Glutamatergic neuron (in vitro differentiated cells): ENCODE measurements at places on chromosomes 5 and 9. TPM values are rescaled to one million over a fixed set of nuclear protein-coding genes. Genes with fewer than 3 reads are reported as not detected.

DNA sequence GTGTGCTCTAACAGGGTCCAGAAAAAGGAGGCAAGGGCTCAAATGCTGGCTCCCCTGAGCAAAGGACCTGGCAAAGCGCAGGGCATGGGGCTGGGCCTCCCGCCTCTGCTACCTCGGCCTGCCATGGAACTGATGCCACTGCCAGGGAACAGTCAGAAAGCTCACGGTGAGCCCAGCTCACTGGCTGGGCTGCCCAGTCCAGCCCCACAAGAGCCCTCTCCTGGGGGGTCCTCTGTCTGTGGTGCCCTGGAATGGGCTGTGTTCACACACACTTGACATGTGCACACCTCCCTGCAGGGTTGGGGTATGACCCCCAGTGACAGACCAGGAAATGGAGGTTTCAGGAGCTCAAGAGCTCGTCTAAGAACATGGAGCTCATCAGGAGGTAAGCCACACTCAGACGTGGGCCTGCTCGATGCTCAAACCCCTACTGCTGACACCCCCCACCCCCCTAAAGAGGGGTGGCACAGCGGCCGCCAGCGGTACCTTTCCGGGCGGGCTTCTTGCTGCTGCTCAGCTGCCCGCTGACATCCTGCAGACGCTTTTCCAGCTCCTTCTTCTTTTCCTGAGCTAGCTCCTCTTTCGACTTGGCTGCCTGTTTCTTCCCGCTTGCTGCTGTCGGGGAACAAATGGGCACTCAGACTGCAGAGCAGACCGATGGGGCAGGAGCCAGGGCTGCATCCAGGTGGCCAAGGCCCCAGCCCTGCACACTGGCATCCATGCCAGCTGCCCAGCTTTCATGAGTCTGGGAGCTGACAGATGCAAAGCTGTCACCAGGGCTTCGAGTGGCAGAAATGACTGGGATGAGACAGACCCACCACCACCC, 9.1 kb downstream of the BRD3OS start:
- no peak overlapping the region for H3K27ac ChIP-seq
- H3K27me3 ChIP-seq: no peaks in the 10 kb centered on the region
- no peak for DNase-seq

DNA sequence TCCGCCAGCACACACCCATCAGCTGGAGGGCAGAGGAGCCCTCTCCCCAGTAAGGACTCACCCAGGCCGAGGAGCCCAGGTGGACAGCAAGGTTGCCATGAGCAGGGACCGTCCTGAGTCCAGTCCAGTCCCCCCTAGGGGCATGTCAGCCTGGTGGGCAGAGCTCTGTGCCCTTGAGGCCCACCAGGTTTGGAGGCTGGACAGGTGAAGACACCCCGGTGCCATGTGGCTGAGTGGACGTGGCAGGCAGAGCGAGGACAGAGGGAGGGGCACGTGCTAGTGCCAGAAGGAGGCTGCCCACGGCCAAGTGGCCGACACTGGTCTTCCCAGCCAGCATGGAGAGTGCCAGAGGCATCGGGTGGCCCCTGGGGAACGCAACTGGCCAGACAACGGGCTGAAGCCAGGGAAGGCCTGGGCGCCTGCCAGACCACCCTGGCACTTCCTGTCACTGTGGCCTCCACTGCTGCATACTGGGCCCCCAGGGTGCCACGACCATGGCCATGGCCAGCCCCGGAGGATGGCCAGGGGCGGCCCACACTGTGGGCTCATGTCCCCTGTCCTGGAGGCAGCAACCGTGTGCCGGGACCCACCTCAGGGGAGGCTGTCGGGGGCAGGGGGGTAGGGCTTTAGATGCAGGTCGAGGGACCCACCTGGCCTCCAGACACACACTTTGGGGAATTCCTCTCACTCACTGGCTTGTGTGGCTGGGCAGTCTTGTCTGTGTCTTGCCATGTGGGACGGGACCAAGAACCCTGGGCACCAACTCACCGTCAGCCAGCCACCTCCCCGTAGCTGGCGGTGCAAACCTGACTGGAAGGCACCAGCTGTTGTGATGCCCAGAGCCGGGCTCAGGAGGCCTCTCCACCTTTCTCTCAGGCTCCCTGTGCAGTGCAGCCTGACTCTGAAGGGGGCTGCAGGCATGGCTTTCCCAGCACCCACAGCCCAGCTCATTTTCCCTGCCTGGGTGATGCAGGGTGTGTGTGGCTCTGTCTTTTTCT, 42.3 kb upstream of the LPCAT1 start:
- H3K27me3 ChIP-seq: no peaks in the 10 kb centered on the region
- peaks cover 2% of the 10 kb centered on the region for H3K4me1 ChIP-seq
- H3K4me3 ChIP-seq: no peak overlapping the region
- no peak overlapping the region for H3K27ac ChIP-seq

GRCh38 chr5:169174923-169175322, 126.0 kb downstream of the SLIT3 start:
- no peaks in the 10 kb centered on the region for H3K36me3 ChIP-seq
- no peak for DNase-seq
- H3K27me3 ChIP-seq: peaks cover 3% of the 10 kb centered on the region
- peaks cover 2% of the 10 kb centered on the region for H3K4me1 ChIP-seq

The FREM1 gene
- 1.7 TPM for total RNA-seq

The EIF4E1B gene
- total RNA-seq: not detected

DNA sequence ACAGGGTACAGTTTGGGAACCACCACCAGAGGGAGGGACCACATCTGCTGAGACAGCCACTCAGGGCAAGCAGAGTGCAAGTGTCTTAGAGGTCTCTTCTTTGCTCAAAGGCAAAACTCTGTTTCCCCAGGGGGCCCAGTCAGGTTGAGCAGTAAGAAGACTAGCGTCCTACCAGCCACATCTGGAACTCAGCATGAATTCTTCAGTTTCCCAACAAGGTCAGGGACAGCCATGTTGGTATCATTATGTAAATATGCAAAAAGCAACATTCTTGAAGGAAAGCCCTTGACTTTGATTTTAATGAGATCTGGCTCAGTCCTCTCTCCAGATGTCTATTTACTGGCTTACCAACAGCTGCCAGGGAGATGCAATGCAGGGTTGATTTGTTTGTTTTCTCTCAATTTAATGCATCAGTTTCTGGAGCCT, 46.7 kb downstream of the TGFBI start:
- peaks cover 34% of the 10 kb centered on the region for H3K4me1 ChIP-seq
- no peak for DNase-seq
- no peak overlapping the region for H3K27ac ChIP-seq
- H3K36me3 ChIP-seq: peaks cover 7% of the 10 kb centered on the region
